ENCODE measurements at places on chromosomes 2 and 18. TPM values are rescaled to one million over a fixed set of nuclear protein-coding genes. Genes with fewer than 3 reads are reported as not detected.

DNA sequence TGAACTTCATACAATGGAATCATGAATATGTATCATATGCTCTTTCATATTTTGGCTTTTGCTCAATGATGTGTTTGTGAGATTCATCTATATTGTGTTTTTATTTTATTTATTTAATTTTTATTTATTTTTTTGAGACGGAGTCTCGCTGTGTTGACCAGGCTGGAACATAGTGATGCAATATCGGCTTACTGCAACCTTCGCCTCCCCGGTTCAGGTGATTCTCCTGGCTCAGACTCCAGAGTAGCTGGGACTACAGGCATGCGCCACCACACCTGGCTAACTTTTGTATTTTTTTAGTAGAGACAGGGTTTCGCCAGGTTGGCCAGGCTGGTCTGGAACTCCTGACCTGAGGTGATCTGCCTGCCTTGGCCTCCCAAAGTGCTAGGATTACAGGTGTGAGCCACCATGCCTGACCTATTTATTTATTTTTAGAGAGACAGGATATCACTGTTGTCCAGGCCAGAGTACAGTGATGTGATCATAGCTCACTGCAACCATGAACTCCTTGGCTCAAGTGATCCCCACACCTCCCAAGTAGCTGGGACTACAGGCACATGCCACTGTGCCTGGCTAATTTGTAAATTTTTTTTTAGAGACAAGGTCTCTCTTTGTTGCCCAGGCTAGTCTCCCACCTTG, 74.5 kb downstream of the TET3 start:
- DNase-seq: no peak

- DNase-seq: no peak
These were observed 60.8 kb downstream of the MFSD6 start for GRCh38 chr2:190468814-190469569.

DNA sequence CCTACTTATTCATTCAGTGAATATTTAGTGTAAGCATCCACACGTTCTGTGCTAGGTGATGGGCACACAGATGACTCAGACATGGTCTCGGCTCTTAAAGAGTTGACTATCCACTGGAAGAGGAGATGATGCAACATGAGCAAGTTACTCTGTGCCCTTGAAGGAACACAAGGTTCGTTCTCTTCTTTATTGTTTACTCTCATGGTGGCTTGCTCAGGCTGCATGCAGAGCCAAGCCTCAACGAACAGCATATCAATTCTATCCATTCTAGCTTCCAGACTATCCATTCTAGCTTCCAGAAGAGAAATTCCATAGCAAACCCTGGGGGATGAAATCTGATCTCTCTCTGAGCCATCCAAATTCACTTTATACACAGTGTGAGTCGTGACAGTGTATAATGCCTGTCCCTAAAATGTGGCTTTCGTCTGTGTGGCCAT, 68.1 kb upstream of the CTAGE1 start:
- no peak for DNase-seq

GRCh38 chr2:149651229-149651628, 63.7 kb upstream of the MMADHC start:
- no peak for DNase-seq

The ZSWIM2 gene
- total RNA-seq: not detected
